ENCODE measurements at places on chromosomes 2 and 18.

DNA sequence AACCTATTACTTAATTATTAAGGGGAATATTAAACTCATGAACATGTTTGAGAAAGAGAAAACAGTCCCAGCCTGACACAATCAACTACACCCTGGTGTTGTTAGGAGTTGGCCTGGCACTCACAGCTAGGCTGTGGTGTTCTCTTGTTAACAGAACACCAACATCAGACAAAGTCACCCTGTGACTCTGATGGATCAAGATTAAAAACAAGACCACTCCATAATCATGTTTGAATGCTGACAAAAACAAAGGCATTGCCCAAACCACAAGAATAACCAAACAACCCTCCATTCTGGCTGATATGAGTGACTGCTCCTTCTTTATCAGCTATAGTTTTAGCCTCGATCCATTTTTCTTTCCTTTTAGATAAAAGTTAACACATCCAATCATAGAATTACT is 3.0 kb downstream of the BOLL start:
- DNase-seq: no peak

DNA sequence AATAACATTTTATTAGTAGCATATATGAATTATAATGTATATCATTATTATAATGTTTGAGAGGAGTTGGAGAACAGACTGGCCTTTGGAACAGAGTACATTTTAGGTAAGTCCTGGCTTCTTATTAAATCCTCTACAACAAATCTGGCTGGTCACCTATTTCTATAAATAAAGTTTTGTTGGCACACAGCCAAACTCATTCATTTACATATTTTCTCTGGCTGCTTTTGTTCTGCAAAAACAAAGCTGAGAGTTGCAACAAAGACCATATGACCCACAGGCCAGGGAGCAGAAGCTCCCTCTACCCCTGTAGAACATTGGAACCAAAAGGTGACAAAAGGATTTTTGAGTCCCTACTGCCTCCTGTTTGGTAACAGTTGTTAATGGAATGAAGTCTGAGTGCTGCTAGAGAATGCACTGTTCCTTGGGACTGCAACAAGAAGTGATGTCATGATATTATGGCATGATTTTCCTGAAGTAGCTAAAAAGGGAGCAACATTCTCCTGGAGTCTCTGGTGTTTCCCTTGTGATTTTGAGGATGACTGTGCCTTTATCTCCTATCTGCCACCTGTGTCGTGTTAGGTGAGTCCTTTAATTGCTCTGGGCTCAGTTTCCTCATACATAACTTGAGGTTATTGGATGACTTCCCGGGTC is 22.0 kb upstream of the SP9 start:
- no peak for DNase-seq

GRCh38 chr2:200408428-200409316 is 101.2 kb downstream of the KCTD18 start:
- no peak for DNase-seq

DNA sequence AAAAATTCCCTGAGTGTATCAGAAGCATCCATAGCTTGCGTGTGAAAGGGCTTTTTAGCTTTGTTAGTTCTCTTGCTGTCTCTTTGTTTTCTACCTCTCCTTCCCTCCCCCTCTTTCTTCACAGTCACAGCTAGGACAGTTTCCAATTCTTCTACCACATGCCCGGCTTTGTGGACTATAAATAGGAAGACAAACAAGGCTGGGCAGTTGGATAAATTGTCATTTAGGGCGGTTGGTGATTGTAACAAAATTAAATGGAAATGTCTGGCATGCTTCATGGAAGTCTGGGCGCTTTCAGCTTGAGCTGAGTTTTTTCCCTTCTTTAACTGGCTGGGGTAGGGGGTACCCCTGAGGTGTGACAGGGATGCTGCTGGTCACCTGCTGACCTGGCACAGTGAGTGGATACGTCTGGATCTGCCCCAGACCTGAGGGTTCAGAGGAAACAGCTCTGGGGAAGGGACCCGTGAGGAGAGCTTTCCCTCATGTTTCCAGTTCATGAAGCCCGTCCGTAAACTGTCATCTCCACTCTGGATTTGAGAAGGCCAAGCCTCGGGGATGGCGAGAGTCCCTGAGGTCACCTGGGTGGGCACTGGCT is 29.0 kb upstream of the GIGYF2 start:
- no peak for DNase-seq

GRCh38 chr2:158995677-158996049 is 27.2 kb downstream of the TANC1 start:
- DNase-seq: no peak

DNA sequence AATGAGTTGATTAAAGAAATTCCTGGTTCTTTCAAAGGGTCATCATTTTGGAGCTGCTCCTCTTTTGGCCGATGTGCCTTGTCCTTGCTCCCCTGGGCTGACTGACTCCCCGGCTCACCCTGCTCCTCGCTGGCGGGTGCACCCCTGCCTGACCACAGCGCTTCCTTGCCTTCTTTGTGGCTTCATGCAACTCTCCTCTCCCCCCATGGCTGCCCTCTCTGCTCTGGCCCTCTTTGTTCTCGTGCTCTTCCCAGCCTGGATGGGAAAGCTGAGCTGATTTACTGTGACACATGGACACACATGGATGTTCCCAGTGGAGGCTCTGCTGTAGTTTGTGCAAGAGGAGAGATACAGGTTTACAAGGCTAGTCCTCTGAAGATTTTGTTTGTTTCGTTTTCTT is 234.6 kb downstream of the HAUS1 start:
- no peak for DNase-seq

GRCh38 chr2:85145116-85145820 is 12.1 kb downstream of the TCF7L1 start:
- no peak for DNase-seq

DNA sequence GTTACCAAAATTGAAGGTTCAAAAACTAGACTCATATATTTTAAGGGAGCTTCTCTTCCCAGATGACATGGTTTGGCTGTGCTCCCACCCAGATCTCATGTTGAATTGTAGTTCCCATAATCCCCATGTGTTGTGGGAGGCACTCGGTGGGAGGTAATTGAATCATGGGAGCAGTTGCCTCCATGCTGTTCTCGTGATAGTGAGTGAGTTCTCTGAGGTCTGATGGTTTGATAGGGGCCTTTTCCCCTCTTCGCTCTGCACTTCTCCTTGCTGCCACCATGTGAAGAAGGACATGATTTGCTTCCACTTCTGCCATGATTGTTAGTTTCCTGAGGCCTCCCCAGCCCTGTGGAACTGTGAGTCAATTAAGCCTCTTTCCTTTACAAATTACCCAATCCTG is 140.1 kb downstream of the MAIP1 start:
- no peak for DNase-seq

- DNase-seq: no peak
These were observed 30.0 kb upstream of the NTSR2 start for GRCh38 chr2:11699686-11700670.

- DNase-seq: no peak
These were observed 194.9 kb upstream of the HNMT start for GRCh38 chr2:137769406-137769805.

DNA sequence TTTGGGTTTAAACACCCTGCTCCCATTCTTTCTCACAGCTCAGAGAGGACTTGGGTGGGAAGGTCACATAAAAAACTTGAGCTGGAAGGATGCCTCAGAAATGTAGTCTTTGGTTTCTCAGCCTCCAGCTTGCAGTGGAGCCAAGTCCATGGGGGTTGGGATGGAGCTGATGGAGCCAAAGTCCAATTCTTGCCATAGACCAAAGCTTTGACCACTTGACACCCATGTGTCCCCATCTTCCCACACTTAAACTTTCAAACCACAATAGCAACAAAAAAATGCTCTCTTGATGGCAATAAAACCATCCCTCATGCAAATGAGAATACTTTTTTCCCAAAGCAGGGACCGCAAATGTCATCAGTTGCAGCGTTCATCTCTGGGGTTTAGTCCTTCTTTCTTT is 14.7 kb upstream of the DAW1 start:
- no peak for DNase-seq

GRCh38 chr18:80227472-80227871 is 19.8 kb downstream of the PARD6G start:
- no peak for DNase-seq

DNA sequence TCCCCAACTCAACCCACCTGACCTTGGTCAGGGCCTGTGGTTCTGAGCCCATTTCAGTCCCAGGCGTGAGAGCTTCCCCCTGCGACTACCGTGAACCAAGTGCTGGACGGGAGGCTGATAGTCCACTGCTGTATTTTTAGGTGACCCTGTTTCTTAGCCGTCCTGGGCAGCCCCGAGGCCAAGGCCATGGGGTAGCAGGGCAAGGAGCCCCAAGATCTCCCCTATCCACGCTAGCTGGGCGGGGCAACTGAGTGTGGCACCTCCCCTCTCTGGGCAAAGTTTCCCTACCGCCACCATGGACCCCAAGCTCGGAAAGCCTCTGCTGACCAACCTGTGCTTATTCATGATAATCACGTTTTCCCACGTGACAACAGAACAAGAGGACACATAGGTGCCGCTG is 583 bp upstream of the KLHL30 start:
- DNase-seq: no peak

DNA sequence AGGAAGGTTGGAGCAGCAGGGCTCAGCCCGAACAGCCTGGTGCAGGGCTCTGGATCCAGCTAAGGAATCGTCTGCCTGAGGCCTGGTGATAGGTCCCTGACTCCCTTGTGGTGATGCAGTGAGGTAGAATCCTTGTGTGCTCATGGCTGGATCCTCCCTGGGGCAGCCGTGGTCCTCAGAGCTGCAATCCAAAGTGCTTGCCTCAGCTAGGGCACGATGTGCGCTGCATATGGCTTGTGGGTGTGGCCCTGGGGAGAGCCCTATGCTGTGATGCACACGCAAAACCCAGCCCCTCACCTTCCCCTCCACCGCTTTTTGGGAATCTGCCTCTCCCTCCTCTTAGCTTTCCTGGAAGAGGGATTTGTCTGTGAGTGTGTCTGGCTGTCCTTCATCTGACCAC is 142.2 kb downstream of the DYSF start:
- no peak for DNase-seq

DNA sequence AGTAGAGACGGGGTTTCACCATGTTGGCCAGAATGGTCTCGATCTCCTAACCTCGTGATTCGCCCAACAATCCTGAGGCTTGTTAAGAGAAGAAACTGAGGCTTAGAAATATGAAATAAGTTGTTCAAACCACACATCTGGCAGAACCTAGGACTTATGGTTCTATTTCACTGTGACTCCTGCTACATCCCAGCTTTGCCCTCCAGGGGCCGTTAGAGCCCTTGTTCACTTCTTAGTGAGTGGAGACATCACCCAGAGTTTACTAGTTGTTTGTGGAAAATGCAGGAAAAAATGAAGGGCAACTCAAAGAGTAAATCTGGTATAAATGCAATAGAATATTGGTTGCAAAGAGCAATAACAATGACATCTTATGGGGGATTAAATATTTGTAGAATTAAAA is 43.9 kb downstream of the MARCHF4 start:
- no peak for DNase-seq

GRCh38 chr2:168278424-168278888 is 31.1 kb upstream of the STK39 start:
- no peak for DNase-seq

DNA sequence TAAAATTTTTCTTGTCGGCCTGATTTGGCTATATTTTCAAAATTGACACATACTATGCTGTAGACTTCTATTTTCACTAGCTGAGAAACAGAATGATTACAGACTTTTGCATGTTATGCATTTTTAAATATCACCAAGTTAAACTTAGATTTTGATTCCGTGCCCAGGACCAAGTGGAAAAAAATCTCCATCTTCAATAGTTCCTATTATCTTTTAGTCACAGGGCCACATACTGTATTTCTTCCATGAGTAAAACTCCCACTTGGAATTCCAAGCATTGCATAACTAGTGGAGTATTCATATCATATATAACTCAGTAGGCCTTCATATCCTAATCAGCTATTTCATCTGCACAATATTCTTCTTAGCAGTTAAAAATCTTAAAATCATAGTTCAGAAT is 470.9 kb downstream of the ARHGAP15 start:
- no peak for DNase-seq

GRCh38 chr18:612156-612555 is 15.4 kb downstream of the CLUL1 start:
- no peak for DNase-seq

- DNase-seq: no peak
These were observed 27.8 kb downstream of the CHN1 start for GRCh38 chr2:174977364-174977763.

- DNase-seq: no peak
These were observed 3.5 kb upstream of the EMILIN1 start for GRCh38 chr2:27074738-27075565.

- no peak for DNase-seq
These were observed 2.5 kb downstream of the COL3A1 start for GRCh38 chr2:188976545-188977268.

DNA sequence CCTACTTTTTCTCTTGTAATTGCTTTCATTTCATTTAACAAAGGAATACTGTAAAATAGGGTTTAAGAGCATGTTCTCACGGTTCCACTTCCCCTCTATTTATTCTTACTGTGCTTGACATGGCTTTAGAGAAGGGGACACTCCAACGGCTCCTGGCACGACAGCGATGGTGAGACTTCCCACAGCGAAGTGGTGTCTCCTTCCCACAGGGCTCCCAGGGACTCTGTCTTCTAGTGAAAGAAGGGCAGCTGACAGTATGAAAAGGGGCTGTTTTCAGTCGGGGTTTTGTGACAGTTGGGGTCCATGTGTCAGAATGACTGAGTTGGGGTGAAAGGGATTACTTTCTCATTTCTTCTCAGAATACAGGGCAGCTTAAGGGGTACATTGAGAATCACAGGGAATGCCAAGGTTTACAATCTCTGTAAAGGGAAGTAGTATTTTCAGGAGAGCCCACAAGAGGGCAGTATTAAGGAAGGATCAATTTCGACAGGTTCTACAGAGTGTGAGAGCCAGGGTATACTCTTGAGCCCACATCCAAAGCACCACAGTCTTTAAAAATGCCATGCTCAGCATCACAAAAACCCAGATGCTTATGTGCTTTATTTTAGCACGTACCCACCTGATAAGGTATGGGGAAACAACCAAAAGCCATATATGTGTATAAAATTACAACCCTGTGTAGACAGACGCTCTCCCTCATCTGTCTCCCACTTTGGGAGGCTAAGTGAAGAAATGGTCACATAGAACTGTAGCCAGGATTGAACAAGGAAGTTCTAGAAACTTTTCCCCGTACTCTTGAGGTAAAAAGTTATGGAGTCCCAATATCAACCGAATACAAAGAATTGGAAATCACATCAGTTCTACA is 31.3 kb upstream of the RAPGEF4 start:
- DNase-seq: no peak

DNA sequence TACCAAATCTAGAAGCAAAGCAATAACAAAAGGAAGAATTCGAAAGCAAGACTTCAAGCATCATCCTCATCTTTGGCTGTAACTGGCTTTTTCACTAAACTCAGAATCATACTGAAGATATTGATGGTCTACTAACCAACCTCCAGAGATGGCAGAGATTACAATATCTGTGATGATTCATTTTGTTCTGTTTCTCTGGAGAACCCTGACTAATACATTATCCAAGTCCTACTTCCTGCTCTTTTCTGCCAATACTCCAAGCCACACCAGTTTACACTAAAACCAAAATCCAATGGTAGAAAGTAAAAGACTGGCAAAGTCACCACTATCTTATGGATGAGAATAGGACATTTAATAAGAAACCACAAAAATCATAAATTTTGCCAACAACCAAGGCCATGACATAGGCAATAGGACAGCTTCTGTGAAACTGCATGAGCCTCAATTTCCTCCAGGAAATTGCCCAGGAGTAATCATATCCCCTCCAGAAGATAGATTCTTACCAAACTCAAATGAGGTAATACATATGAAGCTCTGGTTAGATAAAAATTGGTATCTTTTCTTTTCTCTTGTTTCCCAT is 159.8 kb downstream of the METTL4 start:
- no peak for DNase-seq

Measured in mesothelial cell of epicardium (in vitro differentiated cells).